ENCODE measurements at places on chromosomes 7 and 10.

DNA sequence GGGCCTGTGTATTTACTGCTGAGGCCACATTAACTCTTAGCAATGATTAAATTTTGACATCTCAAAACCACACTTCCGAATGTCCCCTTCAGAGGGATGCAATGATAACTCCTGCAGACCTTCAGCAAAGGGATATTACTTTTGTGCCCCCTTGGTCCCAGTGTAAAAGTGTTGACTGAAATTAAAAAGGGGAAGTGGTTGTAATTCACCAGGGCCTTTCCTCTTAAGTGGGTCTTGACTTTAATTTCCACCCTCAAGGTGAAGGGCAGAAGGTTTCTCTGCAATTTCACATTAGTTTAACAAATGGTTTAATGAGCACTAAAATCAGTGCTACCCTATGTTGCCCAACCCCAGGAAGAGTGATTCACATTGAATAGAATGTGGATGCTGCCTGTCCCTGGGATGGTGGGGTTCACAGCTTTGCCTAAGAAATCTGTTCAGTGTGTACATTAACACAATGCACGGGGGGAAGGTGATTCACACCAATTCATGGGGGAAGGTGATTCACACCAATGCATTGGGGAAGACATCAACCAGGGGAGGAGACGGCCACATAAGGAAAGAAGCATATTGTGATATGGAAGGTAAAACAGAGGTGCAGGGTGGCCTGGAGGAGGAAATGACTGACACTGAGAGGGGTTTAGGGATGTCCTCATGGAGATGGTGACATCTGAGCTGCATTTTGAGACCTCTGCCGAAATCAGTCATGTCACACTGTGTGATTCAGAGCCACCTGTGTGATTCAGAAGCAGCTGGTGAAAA is 19.4 kb upstream of the TNS3 start:
- DNase-seq: no peak

GRCh38 chr7:95716357-95717122 is 55.8 kb upstream of the DYNC1I1 start:
- no peak for DNase-seq

GRCh38 chr7:80632139-80632538 is 6.3 kb upstream of the CD36 start:
- DNase-seq: no peak

DNA sequence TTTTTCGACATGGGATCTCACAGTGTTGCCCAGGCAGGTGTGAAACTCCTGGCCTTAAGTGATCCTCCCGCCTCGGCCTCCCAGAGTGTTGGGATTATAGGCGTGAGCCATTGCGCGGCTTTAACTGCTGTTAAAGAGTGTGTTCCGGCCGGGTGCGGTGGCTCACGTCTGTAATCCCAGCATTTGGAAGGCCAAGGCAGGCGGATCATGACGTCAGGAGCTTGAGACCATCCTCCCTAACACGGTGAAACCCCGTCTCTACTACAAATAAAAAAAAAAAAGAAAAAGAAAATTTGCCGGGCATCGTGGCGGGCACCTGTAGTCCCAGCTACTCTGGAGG is 1.1 kb downstream of the RABGEF1 start:
- no peak for DNase-seq

DNA sequence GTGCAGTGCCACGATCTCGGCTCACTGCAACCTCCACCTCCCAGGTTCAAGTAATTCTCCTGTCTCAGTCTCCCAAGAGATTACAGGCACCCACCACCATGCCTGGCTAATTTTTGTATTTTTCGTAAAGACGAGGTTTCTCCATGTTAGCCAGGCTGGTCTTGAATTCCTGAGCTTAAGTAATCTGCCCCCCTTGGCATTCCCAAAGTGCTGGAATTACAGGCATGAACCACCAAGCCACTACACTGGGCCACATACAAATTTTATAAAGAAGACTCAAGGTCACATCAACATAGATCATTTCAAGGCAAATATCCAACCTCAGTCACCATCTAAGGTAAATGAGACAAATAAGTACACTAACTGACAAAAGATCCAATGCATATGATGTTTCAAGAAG is 32.1 kb downstream of the IGF2BP3 start:
- no peak for DNase-seq

DNA sequence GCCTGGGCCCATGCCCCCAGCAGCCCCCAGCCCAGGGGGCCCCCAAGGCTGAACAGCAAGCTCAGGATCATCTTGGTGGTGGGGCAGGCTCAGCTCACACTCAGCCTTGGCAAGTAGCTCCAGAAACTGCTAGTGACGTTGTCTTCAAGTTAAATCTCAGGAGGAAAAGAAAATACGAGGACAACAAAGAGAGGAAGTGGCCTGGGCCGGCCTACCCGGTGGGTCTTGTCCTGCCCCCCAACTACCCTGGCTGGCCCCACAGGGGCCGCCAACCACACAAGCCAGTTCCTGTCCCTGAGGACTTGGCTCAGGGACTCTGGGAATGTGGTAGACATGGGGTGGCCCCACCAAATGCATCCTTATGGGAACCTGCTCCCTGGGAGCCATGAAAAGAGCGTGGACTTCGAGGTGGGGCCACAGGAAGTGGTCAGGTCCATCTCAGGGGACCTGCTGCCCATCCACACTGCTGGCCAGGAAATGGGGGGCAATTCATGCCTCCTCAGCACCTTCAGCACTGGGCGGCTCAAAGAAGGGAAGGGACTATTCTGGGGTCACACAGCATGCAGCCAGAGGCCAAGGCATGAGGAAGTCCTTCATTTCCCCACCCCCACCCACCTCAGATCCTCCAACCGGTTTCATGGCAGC is at the start of gene MMRN2:
Gene MMRN2 (minus strand): TSS at position 145 of the 645 bp plus-strand sequence. CDS start 74 bp downstream, at position 71.
- DNase-seq: no peak

GRCh38 chr10:61965703-61966395 is 64.3 kb downstream of the ARID5B start:
- no peak for DNase-seq

GRCh38 chr7:20742913-20743312 is 43.8 kb downstream of the SP8 start:
- DNase-seq: no peak

GRCh38 chr7:50267525-50268041 is 36.9 kb upstream of the IKZF1 start:
- DNase-seq: no peak

DNA sequence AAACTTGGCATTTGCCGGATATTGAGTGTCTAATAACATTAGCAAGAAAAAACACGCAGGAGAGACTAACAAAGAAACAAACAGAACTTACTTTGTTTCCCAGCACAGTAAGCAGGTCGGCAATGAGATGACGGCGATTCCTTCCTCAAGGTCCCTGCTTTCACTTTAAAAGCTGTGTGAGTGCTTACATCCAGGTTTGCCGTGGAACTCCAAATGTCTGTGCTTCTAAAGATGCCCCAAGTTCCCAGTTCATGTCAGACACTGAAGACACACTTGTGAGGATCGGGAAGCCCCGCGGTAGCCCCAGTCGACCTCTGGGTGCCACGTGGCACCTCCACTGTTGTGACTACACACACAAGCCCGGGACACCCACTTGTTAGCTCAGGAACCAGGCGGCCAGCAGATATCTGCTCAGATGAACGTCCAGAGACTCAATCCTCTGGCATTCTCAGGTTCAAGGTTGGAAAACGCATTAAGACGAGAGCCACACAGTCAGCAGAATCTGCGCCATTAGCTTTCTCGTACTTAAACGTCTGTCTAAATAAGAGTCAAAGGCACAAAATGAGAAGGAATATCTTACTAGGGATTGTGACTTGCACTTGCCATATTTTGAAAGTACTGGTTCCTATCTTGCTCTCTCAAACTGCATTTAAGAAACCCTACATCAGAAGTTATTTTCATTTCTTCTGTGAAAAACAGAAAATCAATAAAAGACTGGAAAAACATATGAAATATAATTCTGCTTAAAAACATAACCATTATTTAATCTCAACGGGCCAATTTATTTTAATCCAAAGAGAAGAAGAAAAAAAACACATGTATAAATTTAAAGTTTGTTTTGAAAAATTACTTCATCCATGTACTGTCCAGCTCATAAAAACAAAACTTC is 207.6 kb upstream of the KLF14 start:
- DNase-seq: peak; percentile 61

DNA sequence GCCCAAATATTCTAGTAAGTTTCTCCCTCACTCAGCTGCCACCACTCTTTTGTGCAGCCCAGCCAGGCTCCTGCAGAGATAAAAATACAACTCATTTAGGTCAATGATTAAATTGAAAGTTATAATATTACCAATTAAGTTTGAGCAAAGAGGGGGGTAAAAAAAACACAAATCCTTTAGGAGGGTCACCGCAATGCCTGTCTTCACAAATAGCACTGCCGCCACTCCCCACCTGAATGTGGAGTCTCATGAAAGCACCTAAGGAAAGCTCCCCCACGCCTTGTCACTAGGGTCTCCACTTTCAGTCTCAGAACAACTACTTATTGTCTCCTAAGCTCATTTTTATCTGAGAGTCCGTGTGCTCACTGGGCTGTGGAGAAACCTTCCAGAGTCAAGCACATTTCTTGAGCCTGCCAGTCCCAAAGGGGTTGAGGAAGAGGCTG is 148.7 kb downstream of the FGFR2 start:
- peak; percentile 27 for DNase-seq

DNA sequence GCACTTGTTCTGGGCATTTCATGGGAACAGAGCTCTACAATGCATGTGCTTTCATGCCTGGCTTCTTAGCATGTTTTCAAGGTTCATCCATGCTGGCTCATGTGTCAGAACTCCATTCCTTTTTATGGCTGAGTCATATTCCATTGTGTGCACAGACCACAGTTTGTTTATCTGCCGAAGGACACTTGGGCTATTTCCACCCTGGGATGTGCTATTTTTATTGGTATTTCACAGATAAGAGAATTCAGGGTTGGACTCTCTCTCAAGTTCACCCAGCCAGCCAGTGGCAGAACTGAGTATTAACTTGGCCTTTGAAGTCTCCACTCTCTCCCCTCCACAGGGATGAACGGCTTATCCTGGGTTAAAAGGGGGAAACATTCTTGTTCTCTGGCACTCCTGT is 190.7 kb upstream of the GPR26 start:
- no peak for DNase-seq

GRCh38 chr7:131859147-131859821 is 302.9 kb upstream of the PODXL start:
- peak; percentile 70 for DNase-seq

GRCh38 chr10:1597370-1598146 is 139.8 kb downstream of the ADARB2 start:
- no peak for DNase-seq

DNA sequence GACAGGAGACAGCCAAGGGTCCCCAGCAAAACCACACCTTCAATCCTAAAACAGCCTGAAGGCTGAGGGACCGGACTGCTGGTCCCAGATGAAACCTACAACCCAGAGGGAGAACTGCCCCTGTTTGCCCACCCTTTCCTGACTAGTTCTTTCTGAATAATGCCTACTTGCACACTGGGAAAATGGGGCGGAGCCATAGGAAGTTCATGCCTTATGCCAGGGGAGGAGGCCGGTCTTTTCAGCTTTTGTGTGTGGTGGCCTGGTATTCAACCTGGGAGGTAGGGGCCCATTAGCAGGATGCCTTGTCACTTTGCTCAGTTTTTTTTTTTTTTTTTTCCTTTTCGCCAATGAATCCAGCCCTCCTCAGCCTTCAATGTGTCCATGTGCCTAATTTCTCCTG is 20.7 kb downstream of the TOMM7 start:
- DNase-seq: no peak
